NCI-H526 (cell line): ENCODE measurements at places on chromosomes 7 and 10.
A peak's percentile ranks its signal among the peaks of the same experiment; 100 is the strongest.

- DNase-seq, result no peak
Measured at GRCh38 chr10:115801992-115802391, 471.0 kb downstream of the GFRA1 start.

- peak; percentile 29 for DNase-seq
Measured at GRCh38 chr10:18204039-18204835, 64.0 kb downstream of the CACNB2 start.

GRCh38 chr10:93309062-93309461, 173.1 kb downstream of the MYOF start:
- DNase-seq, result no peak

DNA sequence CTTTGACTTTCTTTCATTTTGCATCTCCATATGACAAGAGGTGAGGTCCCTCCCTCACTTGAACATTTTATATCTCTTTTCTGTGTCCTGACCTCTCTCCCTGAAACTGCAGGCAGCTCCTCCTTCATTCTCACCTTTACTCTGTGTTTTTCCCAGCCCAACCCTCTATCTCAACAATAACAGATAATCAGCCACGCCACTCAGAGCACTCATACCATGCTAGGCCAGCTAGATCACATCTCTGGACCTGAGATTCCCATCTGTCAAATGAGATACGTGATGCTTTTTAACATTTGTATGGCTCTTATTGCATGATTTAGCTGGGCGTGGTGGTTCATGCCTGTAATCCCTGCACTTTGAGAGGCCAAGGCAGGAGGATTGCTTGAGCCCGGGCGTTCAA, 63.1 kb upstream of the PDCD4 start:
- no peak for DNase-seq

DNA sequence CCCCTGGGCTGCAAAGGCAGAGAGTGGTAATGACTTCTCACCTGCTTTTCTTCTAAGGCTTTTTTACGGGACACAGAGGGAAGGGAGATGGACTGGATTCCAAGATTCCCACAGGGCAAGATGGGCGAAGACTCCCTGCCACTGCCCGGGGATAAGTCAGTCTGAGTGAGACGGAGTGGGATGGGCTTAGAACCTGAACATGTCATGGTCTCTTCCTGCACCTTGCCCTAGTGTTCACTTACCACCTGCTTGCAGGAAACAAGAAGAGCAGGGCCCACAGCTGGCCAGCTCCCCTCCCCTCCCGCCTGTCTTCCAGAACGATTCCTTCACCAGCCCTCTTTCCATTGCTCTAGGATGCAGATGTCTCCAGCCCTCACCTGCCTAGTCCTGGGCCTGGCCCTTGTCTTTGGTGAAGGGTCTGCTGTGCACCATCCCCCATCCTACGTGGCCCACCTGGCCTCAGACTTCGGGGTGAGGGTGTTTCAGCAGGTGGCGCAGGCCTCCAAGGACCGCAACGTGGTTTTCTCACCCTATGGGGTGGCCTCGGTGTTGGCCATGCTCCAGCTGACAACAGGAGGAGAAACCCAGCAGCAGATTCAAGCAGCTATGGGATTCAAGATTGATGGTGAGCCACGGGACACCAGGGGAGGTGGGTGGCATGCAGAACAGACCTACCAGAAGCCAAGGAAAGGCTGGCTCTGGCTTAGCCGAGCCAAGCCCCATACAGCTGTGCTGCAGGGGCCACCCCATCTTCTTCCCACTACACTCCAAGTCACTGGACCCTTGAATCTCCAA, 1.3 kb downstream of the SERPINE1 start:
- DNase-seq, result no peak

- DNase-seq, result no peak
Measured at GRCh38 chr10:78846760-78847159, 222.0 kb upstream of the ZMIZ1 start.

DNA sequence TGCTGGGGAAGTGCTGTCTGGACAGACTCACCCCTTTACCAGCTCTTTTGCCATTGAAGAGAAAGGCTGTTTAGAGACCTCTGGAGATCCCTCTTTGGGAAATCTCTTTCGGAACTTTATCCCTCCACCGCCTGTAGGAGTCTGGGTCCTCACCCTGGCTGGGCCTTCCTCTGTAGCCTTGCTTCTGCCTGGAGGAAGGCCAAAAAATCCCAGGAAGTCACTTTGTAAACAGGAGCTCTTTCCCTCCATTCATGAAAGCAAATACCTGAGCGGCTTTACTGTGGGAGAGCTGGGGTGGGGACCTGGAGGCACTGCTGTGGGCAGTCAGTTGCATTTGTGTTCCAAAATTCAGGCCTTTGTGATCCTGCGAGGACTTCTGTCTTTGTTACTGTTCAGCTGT, 126.2 kb downstream of the KLF6 start:
- DNase-seq, result no peak

- DNase-seq, result no peak
Measured at GRCh38 chr7:92636018-92636560, 45.9 kb upstream of the FAM133B start.

- DNase-seq, result no peak
Measured at GRCh38 chr10:66844176-66844942, 81.5 kb upstream of the LRRTM3 start.

DNA sequence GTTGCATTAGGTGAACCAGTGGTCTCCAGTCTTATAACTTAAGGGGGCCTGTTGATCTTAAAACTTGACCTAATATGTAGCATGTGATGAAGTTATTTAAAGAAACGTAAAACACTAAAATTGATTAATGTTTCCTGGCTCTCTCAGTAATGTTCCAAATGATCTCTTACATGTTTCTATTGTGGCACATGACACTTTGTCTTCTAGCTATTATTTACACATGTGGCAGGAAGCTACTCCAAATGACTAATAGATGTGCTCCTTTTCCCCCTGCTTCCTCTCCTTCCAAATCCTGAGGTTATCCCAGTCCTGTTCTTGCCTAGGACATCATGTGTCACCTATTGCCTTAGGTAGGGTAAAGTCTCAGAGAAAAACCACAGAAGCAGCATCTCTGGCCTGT, 89.4 kb downstream of the FAS start:
- no peak for DNase-seq

GRCh38 chr10:101492205-101492604, 95.9 kb downstream of the POLL start:
- no peak for DNase-seq

- DNase-seq, result no peak
Measured at GRCh38 chr7:75712517-75713361, 26.0 kb downstream of the HIP1 start.

DNA sequence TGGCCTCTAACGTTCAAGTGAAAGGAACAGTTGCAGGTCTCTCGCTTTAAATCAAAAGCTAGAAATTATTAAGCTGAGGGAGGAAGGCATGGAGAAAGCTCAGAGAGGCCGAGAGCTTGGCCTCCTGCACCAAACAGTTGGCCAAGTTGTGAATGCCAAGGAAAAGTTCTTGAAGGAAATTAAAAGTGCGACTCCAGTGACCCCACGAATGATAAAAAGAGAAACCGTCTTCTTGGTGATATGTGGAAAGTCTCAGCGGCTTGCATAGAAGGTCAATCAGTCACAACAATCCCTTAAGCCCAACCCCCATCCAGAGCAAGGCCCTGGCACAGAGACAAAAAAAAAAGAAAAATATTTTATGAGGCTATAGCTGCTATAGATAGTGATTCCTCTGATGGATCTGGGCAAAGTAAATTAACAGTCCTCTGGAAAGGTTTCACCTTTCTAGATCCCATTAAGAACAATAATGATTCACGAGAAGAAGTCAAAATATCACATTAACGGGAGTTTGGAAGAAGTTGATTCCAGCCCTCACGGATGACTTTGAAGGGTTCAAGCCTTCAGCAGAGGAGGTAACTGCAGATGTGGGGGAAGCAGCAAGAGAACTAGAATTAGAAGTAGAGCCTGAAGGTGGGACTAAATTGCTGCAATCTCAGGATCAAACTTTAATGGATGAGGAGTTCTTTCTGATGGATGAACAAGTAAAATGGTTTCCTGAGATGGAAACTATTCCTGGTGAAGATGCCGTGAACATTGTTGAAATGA, 42.5 kb upstream of the INPP5A start:
- no peak for DNase-seq

GRCh38 chr10:48253970-48254657, 20.4 kb downstream of the FRMPD2 start:
- no peak for DNase-seq

DNA sequence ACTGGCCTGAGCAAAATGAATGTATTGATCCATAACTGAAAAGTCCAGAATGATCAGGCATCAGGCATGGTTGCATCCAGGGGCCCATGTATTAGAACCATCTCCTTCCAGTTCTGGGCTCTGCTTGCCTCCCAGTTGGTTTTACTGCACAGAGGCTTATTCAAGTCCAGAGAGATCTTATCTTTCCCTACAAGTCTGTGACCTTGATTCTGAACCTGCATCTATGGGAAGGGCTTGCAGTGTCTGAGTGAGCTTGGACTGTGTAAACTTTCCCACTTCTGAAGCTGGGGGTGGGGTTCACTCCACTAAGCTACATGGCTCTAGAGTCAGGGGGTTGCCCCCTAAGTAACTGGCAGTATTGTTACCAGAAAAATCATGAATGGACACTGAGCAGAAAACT, 136.2 kb downstream of the TCF7L2 start:
- DNase-seq, result no peak

DNA sequence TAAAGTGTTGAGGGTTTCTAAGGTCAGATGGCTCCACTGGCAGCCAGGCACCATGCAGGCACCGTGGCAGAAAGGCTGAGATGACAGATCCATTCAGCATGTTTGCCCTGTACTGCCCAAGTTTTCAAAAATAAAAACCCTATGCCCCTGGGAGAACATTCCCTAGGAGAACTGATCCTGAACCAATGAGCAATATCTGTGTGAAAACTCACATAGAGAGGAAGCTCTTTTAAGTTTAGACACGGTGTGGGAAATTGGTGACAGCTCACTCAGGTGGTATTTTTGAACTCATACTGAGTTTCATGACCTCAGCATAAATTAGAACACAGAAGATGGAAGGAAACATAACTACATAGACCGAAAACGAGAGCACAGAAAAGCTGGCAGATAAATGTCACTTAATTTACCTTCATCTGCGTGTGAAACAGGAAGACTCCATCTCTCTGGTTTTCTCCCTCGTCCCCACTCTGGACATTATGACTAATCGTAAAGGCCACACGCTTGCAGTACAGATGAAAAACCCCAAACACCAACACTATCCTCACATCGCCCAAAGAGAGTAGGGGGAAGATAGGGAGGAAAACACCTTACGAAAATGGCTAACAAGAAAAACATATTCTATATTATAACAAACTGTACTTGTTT, 127.8 kb downstream of the ICA1 start:
- no peak for DNase-seq

DNA sequence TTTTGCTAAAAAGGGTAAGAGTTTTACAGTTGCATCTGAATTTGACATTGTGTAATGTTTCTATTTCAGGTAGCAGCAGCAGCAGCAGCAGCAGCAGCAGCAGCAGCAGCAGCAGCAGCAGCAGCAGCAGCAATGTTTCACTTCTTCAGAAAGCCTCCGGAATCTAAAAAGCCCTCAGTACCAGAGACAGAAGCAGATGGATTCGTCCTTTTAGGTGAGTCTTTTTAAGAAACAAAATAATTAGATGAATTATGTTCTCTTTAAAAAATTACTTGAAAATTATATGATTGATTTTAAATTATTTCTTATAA, 32.6 kb downstream of the UMAD1 start:
- no peak for DNase-seq

- DNase-seq, result no peak
Measured at GRCh38 chr10:78700413-78700812, 368.4 kb upstream of the ZMIZ1 start.

DNA sequence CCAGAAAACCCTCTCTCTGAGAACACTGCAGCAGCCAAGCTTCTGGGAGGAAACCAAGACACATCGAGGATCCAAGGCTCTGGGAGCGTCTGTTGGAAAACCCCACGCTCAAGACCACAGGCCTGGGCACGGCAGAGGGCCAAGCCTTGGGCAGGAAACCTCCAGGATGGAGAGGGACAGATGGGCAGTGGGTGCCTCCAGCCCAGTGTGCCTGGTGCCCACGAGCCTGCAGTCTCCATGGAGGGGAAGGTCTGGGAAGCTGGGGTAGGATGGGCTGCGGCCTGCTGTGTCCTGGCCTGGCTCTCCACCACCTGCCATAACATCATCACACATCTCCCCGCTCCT, 96.1 kb downstream of the FAM53B start:
- no peak for DNase-seq
